ENCODE measurements at places on chromosomes 5 and 9. TPM values are rescaled to one million over a fixed set of nuclear protein-coding genes. Genes with fewer than 3 reads are reported as not detected.

The CTNND2 gene
- not detected for total RNA-seq

DNA sequence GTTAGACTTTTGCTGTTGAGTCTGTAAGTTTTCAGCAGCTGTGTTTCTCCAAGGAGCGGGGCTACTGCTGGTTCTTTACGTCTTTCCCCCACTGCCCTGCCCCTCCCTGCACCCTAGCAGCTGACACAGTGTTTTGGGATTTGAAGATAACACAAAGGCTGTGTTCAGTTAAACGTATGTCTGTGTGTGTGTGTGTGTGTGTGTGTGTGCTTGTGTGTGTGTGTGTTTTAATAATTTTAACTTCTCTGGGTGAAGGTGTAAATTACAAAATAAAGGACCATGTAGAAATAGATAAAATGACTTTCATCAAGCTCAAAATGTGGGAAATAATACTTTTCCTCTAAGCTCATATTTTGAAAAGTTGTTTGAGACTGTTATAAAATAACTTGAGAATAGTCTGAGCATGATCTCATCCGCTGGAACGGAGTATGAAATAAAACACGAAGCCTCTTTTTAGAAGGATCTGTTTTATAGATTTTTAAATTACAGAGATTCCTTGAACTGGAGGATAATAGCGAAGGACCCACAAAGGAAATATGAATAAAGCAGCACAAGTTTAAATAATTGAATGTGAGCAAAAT lies 10.9 kb downstream of the ABL1 start:
- DNase-seq: no peak
- peaks cover 25% of the 10 kb centered on the region for H3K4me1 ChIP-seq
- H3K36me3 ChIP-seq: no peaks in the 10 kb centered on the region
- H3K27ac ChIP-seq: no peak overlapping the region
- H3K4me3 ChIP-seq: no peak overlapping the region
- H3K27me3 ChIP-seq: no peaks in the 10 kb centered on the region

DNA sequence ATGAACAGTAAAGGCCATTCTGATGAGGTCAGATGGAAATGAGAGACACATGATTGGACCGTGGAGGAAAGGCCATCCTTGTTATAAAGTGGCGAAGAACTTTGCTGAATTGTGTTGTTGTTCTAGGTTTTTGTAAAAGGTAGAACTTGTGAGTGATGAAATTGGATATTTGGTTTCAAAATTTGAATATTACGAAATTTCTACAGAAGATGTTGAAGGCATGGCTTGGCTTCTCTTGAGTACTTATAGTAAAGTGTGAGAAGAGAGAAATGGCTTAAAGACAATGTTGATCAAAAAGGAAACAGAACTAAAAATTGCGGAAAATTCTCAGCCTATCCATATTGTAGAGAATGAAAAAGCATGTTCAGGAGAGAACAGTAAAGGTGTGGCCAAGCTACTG lies 166.6 kb upstream of the S1PR3 start:
- H3K27me3 ChIP-seq: no peaks in the 10 kb centered on the region
- H3K4me1 ChIP-seq: no peaks in the 10 kb centered on the region
- no peak overlapping the region for H3K4me3 ChIP-seq

The FRMD3 gene
- 9.6 TPM for total RNA-seq

The CARD9 gene
- total RNA-seq: 7.4 TPM

DNA sequence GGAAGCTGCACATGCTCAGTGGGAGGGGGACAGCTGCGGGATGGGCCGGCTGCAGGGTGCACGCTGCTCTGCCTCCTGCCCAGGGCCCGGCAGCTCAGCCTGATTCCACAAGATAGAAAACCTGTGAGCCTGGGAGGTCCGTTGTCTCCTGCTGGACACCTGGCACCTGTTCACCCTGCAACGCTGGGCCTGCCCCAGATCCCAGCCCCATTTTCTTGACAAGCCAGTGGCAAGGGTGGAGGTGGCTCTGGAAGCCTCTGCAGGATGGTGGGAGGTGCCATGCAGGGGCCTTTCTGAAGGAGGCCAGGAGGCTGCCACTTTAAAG lies 68.1 kb upstream of the RNF130 start:
- no peaks in the 10 kb centered on the region for H3K4me1 ChIP-seq
- no peak for DNase-seq
- no peak overlapping the region for H3K4me3 ChIP-seq
- H3K27me3 ChIP-seq: peaks cover 65% of the 10 kb centered on the region
- H3K36me3 ChIP-seq: no peaks in the 10 kb centered on the region

- H3K27ac ChIP-seq: no peak overlapping the region
- no peaks in the 10 kb centered on the region for H3K36me3 ChIP-seq
- no peak for DNase-seq
Measured at GRCh38 chr9:2291980-2292704, 277.0 kb downstream of the SMARCA2 start.

DNA sequence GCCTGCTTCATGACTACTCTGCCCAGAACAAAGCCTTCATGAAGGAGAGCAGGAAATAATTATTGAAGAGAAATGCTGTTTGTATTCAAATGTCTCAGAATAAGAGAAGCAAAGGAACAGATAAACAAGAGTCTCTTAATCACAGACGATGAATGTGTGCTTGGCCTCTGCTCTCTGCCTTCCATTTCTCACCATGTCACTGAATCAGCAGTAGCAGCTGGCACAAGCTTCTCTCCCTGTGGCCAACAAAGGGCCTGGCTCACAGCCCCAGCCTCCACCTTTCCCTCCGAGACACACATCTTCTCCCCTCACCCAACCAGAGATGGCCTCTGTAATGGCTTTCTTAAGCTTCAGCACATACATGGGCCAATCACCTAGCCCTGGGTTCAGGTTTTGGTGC lies 128.1 kb upstream of the SLIT3 start:
- no peak overlapping the region for H3K4me3 ChIP-seq
- no peak for DNase-seq
- H3K27me3 ChIP-seq: no peaks in the 10 kb centered on the region
- H3K4me1 ChIP-seq: no peaks in the 10 kb centered on the region

The IRX1 gene
- total RNA-seq: not detected

The SOX30 gene
- not detected for total RNA-seq

GRCh38 chr5:145178641-145179523 lies 656.3 kb downstream of the PRELID2 start:
- H3K27me3 ChIP-seq: no peaks in the 10 kb centered on the region
- no peaks in the 10 kb centered on the region for H3K4me1 ChIP-seq
- H3K36me3 ChIP-seq: no peaks in the 10 kb centered on the region
- DNase-seq: peak; percentile 0
- H3K27ac ChIP-seq: no peak overlapping the region
- no peak overlapping the region for H3K4me3 ChIP-seq

- H3K27me3 ChIP-seq: no peaks in the 10 kb centered on the region
- no peak overlapping the region for H3K4me3 ChIP-seq
- no peaks in the 10 kb centered on the region for H3K36me3 ChIP-seq
- no peak overlapping the region for H3K27ac ChIP-seq
Measured at GRCh38 chr5:21807953-21808352, 1045.2 kb downstream of the CDH12 start.

DNA sequence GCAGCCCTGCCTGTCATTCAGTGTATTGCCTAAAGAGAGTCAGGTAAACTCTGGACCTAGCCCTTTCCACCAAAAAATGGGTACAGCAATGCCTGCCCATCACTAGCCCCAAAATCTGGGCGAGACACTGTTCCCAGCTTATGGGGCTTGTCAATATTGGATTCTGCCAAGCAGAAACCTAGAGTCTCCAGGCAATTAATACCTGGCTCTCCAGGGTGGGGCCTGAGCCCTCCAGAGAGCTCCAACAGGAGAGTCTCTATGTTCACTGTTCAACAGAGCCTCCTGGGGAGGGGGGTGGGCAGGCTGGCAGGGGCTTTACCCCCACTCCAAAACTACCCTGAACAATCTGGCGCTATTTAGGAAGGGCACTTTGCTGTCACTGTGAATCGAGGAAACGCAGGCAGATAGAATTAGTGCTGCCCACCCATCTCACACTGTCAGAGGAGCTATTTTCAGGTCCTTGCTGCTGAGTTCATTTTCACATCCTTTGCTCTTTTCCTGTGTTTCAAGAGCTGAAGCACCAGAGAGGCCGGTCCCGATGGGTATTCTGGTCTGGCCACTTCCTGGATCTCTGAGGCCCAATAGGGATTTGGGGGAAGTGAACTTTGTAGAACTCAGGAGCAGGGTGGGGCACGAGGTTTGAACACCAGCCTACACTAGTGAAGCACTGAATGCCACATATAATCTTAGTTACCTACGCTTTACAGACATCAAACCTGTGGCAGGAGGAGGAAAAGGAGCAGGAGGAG lies 121.8 kb downstream of the C5orf15 start:
- H3K4me3 ChIP-seq: no peak overlapping the region
- no peaks in the 10 kb centered on the region for H3K27me3 ChIP-seq
- no peak for DNase-seq

GRCh38 chr5:60640901-60641300 lies 59.1 kb downstream of the DEPDC1B start:
- H3K4me3 ChIP-seq: no peak overlapping the region
- peaks cover 13% of the 10 kb centered on the region for H3K36me3 ChIP-seq
- H3K27ac ChIP-seq: no peak overlapping the region
- DNase-seq: no peak

DNA sequence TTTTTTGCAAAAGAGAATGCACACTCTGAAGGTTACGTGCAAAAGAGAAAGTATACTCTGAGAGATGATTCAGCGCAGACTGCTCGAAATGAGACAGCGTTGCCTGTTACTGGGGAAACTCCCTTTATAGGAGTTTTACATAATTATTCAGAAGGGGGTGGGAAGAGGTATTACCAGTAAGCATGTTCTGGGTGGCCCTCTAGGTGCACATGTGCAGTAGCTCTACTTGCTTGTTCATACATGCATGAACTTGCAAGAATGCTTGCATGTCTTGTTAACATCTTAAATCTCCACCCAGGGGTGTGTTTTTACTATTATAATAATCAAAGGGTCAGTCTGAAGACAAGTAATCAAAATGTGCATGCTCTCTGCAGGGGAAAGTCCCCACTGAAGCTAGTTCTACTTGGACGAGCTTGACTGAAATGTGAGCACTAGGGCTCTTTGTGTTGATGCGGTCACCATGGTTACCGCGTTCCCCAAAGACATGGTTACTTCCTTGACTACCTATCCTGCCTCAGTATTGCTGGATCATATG lies 75.5 kb downstream of the SGCD start:
- H3K27me3 ChIP-seq: no peaks in the 10 kb centered on the region
- H3K36me3 ChIP-seq: no peaks in the 10 kb centered on the region
- no peak overlapping the region for H3K27ac ChIP-seq
- H3K4me1 ChIP-seq: peaks cover 7% of the 10 kb centered on the region
- H3K4me3 ChIP-seq: no peak overlapping the region
- no peak for DNase-seq

Data from HepG2 (cell line).